ENCODE measurements at places on chromosomes 11 and 22. TPM values are rescaled to one million over a fixed set of nuclear protein-coding genes. Genes with fewer than 3 reads are reported as not detected.

DNA sequence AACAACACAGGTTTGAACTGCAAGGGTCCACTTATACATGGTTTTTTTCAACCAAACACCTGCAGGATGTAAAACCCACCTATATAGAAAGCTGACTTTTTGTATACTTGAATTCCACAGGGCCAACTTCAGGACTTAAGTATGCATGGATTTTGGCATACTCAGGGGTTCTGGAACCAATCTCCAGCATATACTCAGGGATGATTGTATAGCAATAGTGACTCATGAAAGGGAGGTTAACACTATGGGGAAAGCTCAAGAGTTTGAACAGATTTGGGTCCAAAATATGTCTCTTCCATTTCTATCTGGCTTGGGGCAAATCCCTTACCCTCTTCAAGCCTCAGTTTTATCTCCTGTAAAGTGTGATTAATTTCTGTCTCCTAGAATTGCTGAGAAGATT lies 94.9 kb downstream of the MICAL2 start:
- no peak for DNase-seq

GRCh38 chr22:40120848-40121247 lies 56.9 kb upstream of the TNRC6B start:
- no peak for DNase-seq

- DNase-seq = no peak
Observed at GRCh38 chr22:19290400-19291217, 910 bp downstream of the CLTCL1 start.

DNA sequence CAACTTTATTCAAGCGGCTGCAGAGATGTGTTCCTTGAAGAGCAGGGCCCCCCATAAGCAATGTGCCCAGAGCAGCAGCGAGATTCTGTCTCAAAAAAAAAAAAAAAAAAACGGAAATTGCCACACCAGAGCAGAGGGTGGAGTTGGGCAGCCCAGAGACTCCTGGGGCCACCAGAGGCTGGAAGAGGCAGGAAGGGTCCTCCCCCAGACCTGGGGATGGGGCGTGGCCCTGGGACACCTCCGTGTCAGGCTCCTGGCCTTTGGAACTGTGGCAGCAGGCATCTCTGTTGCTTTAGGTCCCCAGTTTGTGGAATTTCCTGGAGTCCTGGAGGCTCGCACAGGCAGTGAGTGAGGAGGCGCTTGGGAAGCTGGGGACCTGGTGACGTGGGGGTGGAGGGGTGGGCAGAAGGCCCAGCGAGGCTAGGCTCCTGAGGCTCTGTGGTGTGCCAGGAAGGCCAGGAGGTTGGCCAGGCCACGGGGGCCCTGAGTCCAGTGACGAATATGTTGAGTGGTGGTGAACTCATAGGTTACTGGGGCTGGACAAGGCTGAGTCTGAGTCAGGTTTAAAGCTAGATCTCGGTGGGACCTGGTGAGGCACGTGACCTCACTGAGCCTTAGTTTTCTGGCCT lies 735.6 kb downstream of the BRD1 start:
- DNase-seq = no peak

GRCh38 chr11:94597896-94598295 lies 30.7 kb downstream of the PIWIL4 start:
- DNase-seq = no peak

The FADS1 gene
- 34.0 TPM for total RNA-seq

The OR52N1 gene
- not detected for total RNA-seq

The PANX3 gene
- total RNA-seq = not detected

The OR10A2 gene
- total RNA-seq = not detected

The HTR3B gene
- not detected for total RNA-seq

The KRTAP5-1 gene
- total RNA-seq = not detected

Data from cardiac septum (tissue), 1 donor.